ENCODE measurements at places on chromosomes 7 and 10.

GRCh38 chr10:78520737-78521430 lies 487.2 kb downstream of the RPS24 start:
- no peak for DNase-seq

DNA sequence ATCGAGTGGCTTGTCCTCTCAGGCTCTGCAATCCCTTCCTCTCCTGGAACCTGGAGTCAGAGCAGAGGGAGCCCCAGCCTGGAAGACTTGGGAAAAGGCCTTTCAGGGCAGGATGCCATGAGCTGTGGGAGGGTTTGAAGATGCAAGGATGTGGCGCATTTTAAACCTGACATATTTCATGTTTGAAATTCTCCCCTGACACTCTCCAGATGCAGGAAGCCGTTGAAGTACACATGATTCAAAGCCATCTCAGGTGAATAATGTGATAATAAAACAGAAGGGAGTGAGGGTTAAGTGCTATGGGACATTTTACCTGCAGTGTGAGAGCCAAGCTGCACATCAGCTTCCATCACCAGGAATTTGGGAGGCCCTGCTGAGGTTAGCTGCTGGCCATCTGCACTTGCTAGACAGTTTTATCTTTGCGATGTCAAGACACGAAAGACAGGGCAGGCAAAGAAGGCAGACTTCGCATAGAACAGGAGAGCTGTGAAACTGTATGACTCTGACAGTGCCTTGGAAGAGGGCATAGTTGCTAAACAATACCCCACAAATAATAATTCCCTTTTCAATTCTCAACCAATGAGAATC lies 159.1 kb upstream of the GDF10 start:
- no peak for DNase-seq

DNA sequence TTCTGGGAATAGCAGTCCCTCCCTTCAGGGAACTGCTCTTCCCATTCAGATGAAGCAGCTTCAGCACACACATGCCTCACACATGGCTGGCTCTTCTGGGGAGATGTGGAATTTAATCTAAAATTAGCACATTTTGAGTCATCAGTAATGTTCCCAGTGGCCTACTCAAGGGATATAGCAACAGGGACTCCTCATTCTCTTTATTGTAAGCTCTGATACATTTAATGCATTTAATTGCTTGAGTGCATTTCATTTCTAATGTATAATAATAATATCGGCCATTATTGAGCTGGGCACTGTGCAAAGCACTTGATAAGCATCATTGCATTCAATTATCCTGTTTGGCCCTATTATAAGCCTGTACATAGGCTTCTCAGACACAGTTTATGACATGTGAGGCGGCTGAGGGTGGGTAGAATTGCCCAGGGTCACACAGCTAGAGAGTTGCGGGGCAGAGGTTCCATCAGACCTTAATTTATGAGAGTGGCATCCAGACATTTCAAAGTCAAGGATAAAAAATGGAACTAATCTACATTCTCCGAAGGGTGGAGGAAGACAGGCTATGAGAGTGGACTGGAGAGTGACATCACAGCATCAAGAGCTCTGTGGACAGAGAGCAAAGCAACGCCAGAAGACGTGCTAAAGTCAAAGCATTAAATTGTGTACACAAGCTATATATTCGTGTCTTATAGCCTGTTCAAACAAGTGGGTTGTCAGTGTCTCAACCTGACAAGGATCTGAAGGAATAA lies 76.8 kb downstream of the LANCL2 start:
- no peak for DNase-seq

GRCh38 chr7:873367-874002 lies 2.9 kb upstream of the GET4 start:
- peak; percentile 90 for DNase-seq

- no peak for DNase-seq
Observed at GRCh38 chr10:34298346-34298818, 516.7 kb downstream of the PARD3 start.
